Activated CD4-positive, alpha-beta T cell treated with anti-CD3 and anti-CD28 coated beads, Interleukin-2, amount 50 U/mL, for 4 hours (primary cell): ENCODE measurements at places on chromosomes 2 and 18.

GRCh38 chr2:28420722-28421121 is 28.1 kb downstream of the FOSL2 start:
- DNase-seq: no peak

GRCh38 chr2:46164529-46165301 is 132.5 kb upstream of the EPAS1 start:
- DNase-seq: no peak

DNA sequence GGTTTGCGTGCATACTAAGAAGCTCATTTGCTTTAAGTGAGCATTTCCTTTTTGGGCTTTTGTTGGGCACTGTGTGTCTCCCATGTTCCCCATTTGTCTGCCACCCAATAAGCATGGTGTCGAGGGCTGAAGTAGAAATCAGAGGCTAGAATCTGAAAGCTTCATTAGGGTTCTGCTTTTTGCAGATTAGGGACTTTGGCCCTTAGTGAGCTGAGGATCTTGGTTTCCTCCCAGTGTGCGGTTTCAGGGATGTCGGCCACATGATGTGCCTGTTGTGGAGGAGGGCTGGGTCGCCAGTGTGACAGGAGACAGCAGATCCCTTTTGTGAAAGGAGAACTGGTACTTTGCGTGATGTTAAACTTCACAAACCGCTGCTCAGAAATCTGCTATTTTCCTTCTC is 41.1 kb downstream of the PLEKHB2 start:
- DNase-seq: no peak

- DNase-seq: no peak
Observed at GRCh38 chr18:10044054-10044453, 130.2 kb downstream of the VAPA start.

DNA sequence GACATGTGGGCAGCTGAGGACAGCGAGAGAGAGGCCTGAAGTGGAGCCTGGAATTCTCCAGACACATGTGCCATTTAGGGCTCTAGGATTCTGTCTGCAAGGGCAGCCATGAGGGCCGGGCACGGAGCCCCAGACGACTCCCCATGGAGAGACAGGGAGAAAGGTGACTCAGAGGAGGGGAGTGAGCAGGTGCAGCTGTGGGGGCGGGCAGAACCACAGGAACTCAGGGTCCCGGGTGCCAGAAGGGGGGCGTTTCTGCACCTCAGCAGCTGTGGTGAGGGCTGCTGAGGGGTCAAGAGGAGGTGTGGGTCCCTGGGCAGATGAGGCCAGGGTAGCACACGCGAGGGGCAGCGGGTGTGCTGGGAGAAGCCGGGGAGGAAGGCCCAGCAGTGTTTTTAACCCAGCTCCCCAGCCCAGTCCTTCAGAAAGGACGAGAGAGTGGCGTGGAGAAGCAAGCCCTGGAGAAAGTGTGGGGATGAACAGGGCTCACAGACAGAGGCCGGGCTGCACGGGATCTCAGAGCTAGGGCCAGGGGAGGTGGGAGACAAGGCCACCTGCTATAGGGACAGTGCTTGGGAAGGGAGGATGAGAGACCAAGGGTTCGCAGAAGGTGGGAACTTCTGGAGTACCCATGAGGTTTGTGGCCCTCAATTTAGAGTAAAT is 7.6 kb downstream of the GPR17 start:
- DNase-seq: no peak

DNA sequence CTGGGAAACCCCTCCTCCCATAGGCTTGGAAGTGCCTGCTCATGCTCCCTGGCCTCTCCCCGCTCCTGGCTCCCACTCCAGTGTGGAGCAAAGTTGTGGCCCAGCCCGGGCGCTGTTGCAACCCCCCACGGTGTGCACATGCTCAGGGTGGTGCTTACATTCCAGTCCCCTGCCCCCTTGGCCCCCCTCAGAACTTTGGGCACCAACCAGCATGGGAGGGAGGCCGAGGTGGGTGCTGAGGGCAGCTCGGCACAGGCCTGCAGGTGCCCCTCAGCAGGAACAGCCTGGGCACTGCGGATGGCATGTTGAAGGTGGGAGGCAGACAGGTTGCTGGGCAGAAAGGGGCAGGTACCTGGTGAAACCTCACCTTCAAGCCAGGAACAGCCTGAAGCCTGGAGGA is 125.3 kb downstream of the ARHGAP28 start:
- DNase-seq: no peak

- DNase-seq: no peak
Observed at GRCh38 chr18:33440060-33441043, at the start of gene CCDC178. Gene CCDC178, minus strand, starts transcription at chr18:33440721. Its CDS starts 28,633 bp downstream, at chr18:33412088.
